ENCODE measurements at places on chromosomes 7 and 10. TPM values are rescaled to one million over a fixed set of nuclear protein-coding genes. Genes with fewer than 3 reads are reported as not detected.

FEZF1 gene
- total RNA-seq, result not detected

DNA sequence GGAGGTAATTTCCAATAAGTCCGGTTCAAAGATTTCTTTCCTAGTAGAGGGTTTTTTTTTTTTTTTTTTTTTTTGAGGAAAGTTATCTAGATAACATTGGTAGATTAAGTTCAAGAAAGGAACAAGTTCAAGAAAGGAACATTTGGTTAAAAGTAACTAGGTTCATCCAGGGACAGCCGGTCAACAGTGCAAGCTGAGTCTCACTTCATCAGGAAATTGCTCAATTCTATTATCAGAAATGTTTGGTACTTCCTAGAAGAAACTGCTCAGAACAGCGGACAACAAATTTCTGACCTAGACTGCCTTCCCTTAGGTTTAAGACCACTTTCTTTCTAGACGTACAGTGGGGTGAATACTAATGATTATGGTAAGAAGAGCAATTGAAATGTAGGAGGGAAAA is 3.7 kb upstream of the IL2RA start:
- no peak for DNase-seq

- DNase-seq, result peak; percentile 29
Observed at GRCh38 chr7:12423997-12424745, 20.5 kb upstream of the VWDE start.

DNA sequence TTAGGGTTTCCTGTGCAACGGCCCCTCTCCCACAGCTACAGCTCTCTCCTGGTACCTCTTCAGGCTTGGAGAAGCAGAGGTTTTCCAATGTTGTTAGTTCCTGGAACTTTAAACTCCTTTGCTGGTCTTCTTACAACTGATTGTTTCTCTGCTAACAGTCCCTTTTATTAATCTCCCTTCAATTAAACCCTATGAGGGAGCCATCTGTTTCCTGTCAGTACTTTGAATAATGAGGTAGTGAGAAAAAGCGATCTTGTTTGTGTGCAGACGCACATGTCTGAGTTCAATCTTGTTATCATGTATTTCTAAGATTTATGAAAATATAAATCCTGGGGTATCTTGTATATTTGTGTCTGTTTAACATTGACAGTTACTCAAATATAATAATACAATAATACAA is 102.4 kb downstream of the MDFIC start:
- DNase-seq, result no peak

GRCh38 chr10:128499486-128499885 is 373.3 kb upstream of the MKI67 start:
- no peak for DNase-seq

DNA sequence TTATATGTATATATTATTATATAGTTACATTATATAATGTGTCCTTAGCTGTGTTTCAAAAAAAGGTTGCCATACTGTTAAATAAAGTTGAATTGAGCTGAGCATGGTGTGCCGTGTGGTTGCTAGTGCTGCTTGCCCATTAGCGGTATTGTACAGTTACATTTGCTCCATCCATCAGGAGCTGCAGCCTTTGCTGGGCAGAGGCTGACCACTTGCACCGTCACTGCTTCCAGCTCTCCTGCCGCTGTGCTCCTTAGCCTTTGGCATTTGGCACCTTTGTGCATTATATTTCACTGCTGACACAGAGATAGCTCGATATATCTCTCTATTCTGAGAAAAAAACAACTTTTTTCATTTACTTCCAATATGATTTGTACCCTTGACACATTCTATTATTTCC is 372.2 kb downstream of the PHTF2 start:
- no peak for DNase-seq

GRCh38 chr7:136919820-136920219 is 51.4 kb downstream of the CHRM2 start:
- no peak for DNase-seq

All from A172 (cell line).